ENCODE measurements at places on chromosomes 4 and X. TPM values are rescaled to one million over a fixed set of nuclear protein-coding genes. Genes with fewer than 3 reads are reported as not detected.

- DNase-seq, result no peak
Measured at GRCh38 chrX:11478026-11478425, 184.8 kb downstream of the AMELX start.

GRCh38 chrX:23980011-23980441 is 47.0 kb downstream of the KLHL15 start:
- no peak for DNase-seq

- DNase-seq, result no peak
Measured at GRCh38 chr4:71609651-71610050, 174.2 kb downstream of the GC start.

DNA sequence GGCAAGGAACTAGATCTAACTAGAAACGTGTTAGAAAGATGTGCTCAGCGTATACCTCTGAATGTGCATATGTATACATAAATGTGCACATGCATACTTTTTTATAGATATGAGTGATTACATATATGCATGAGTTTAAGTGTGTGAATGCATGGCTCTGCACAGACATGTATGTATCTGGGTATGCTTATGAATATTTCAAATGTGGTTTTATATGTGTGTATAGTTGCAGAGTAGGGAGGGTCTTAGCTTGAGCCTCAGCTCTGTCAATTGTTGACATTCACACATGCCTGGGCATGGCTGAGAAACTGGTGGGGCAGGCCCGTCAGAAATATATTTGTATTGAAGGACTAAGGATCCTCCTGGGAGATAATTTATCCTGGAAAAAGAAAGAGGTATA is 31.1 kb downstream of the RAP2C start:
- DNase-seq, result no peak

- peak; percentile 40 for DNase-seq
Measured at GRCh38 chr4:69858690-69859089, 1.3 kb downstream of the SULT1E1 start.

Gene LGI2
- polyA plus RNA-seq, result 3.0 TPM

Gene ACSL4
- 14.7 TPM for polyA plus RNA-seq

Data from large intestine (tissue), 12 donors.